ENCODE measurements at places on chromosomes 2 and 18.

DNA sequence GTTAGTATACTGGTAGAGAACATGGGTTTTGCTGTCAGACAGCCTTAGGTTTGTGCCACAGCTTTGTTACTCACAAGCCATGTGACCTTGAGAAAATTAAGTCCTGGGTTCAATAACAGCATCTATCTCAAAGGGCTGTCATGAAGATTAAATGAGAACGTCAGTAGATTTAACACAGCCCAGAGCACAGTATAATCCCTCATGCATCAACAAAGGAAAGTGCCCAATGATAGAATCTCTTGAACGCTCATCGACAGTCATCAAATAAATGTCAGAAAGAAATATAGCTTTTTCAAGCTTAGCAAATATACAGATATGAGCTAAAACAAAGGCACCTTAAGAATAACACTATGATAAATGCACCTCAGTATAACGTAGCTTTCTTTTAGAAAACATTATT is 22.3 kb downstream of the CUL3 start:
- DNase-seq, result no peak

DNA sequence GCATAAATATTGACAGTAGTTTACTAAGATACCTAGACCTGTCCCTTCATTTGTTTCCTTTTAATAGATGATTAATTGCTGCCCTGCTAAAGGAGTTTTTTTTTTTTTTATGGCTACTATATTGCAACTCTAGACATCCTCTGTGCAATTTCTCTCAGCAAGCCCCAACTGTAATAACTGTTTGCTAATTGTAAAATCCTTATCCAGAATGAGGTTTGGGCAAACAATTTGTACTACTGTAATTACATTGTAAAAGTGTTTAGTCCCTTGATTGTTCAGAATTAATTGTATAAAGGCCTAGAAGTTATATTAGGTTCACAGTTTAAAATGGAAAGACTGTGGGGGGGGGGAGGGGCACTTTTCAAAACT is 3.7 kb upstream of the MEIS1 start:
- DNase-seq, result no peak

DNA sequence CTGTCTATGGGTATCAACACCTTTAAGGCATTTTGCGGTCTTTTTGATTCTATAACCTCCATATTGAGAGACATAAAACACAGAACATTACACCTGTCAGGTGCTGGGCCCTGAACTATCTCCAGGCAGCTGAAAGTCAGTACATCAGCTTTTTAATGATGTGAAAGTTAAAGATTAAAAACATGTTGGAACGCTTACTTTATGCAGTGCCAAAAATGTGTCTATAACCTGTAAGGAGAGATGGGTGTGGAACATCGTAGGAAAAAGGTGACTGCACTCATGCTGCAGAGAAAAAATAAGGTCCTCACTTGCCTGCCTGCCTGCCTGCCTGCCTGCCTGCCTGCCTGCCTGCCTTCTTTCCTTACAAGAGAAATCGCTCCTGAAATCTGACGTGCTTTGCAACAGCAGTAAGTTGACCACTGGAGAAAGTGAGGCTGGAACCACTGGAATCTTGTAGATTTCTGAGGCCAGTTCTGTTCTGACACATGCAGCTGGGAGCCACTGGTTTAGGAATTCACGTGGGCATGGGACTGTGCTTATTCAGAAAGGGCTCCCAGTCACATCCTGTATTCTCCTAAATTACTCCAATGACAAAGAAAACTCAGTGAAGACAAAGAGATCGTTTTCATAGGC is 34.1 kb downstream of the BCL11A start:
- DNase-seq, result no peak

DNA sequence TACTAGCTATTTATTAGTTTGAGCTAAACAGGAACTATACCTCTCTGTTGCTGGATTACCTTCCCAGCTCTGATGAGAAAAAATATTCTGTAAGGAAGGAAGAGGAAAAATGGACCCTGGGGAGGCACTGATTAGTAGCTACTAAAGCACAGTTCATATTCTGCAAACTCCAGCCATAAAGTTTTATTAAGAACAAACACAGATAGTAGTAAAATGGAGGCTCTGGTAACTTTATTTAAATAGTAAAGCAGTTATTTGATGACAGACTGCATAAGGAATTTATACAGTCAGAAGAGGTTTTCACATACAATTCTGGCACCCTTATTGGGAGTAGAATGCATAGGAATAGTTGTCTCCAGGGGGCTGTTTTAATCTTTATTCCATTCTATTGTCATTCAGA is 84.1 kb downstream of the XIRP2 start:
- no peak for DNase-seq

DNA sequence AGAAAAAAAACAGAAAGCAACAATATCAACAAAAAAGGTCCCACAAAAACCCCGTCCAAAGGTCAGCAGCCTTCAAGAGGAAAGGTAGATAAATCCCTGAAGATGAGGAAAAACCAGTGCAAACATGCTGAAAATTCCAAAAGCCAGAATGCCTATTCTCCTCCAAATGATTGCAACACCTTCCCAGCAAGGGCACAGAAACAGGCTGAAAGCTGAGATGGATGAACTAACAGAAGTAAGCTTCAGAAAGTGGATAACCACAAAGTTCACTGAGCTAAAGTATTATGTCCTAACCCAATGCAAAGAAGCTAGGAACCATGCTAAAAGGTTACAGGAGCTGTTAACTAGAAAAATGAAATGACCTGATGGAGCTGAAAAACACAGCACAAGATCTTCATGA is 226.4 kb upstream of the DSEL start:
- no peak for DNase-seq

- DNase-seq, result no peak
These were observed 287.2 kb upstream of the LINC00305 start for GRCh38 chr18:64436111-64436510.

- peak; percentile 24 for DNase-seq
These were observed 7.6 kb upstream of the PRKCE start for GRCh38 chr2:45643543-45644542.

GRCh38 chr2:238151205-238151604 is 7.6 kb upstream of the ERFE start:
- no peak for DNase-seq

DNA sequence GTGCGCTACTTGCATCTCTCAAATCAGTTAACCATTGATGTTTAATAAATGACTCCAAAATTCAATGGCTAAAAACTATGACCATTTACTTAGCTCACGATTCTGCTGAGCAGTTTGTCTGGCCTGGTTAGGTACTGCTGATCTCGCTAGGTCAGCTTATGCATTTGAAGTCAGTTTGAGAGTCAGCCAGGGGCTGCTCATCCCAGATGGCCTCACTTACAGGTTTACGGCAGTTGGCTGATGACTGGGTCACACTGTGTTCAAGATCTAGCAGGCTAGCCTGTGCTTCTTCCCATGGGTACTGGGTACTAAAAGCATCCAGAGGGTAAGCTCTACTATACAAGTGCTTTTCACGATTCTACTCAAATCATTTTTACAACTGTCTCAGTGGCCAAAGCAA is 122.1 kb downstream of the DLGAP1 start:
- DNase-seq, result peak; percentile 47

- DNase-seq, result no peak
These were observed 14.9 kb downstream of the TRMT61B start for GRCh38 chr2:28855193-28855592.
